ENCODE measurements at places on chromosomes 5 and 9. TPM values are rescaled to one million over a fixed set of nuclear protein-coding genes. Genes with fewer than 3 reads are reported as not detected.

DNA sequence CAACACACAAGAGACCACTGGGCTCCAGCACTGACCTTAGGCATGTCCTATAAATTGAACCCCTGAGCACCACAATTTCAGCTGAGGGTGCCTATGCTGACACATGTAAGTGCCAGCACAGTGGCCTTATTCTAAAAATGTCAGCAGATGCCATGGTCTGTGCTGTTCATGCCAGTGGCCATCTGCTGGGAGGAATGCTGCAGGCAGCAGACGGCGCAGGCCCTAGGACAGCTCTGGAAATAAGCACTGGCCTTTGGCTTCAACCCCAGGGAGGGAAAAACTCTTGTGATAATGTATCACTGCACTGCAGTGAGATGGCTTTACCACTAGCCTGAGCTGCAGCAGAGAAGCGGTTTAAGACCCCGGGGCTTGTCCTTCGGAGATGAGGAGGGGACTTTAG lies 98.5 kb downstream of the SYK start:
- no peak for DNase-seq

GRCh38 chr9:128913048-128913900 lies 7.5 kb upstream of the PHYHD1 start:
- no peak for DNase-seq

GRCh38 chr9:137056739-137057415 lies 3.0 kb upstream of the ENTPD2 start:
- DNase-seq, result no peak

DNA sequence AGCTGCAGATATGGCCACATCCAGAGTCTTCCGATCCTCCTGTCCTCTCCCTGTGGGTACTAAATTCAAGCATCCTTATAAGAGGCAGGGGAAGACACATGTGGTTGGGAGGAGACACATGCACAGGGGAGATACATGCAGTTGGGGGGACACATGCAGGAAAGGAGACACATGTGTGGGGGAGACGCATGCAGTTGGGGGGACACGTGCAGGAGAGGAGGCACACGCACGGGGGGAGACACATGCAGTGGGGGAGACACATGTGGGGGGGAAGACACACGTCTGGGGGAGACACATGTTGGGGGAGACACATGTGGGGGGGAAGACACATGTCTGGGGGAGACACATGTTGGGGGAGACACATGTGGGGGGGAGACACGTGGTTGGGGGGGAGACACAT lies 21.2 kb upstream of the OLFM1 start:
- DNase-seq, result no peak

GRCh38 chr9:107703651-107704050 lies 214.1 kb upstream of the KLF4 start:
- DNase-seq, result no peak

DNA sequence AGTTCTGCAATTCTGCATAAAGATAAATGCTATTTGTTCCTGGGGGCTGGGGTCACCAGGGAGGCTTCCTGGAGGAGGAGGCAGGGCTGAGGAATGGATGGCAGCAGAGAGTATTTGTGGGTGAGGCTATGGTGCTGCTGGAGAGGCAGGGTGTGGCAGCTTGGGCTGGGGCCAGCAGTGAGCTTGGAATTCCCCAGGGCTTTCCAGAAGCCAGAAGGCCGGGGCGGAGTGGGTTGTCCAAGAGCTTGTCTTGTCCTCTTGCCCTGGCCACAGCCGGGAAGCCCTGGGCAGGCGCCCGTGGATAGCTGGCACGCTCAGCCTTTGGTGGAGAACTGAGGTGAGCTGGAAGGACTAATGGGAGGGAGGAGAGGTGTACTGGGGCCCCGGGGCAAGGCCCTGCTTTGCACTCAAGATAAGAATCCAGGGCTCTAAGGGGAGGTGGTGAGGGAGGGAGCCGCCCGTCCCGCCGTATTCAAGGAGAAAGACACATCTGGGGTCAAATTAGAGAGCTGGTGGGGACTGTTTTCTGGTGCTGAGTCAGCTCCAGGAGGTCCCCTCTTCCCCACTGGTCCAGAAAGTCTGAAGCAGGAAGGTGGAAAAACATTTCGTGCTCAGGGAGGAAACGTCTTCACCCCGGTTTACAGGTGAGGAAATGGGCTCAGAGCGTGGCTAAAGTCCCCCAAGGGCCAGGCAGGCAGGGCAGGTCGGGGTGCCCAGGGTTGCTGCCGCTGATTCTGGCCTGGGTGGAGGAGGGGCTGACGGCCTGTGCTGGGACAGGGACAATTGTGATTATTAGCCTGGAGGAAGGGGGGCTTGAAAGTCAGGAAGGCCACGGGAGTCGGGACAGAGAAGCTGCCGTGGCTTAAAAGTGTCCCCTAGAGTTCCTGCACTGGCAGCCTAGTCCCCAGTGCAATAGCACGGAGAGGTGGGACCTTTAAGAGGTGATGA lies 26.9 kb upstream of the CNOT6 start:
- no peak for DNase-seq

DNA sequence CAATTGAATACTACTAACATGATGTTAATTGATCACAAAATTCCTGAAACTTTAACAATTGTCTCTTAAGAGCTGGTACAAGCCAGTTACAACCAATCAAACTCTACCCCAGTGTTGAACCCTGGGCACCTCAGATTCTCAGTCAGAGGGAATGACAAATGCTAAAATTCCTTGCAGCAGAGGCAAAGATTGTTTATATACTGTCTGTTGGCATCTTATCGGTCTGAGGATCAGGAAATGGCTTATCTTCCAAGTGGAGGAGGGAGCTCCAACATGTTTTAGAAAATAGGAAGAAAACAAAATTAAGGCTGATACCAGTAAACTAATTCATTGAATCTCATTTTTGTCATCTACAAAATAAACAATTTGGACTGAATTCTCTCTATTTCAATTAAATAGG lies 527.8 kb upstream of the ZNF608 start:
- DNase-seq, result no peak

DMRTA1 gene
- 0.32 TPM for total RNA-seq

DNA sequence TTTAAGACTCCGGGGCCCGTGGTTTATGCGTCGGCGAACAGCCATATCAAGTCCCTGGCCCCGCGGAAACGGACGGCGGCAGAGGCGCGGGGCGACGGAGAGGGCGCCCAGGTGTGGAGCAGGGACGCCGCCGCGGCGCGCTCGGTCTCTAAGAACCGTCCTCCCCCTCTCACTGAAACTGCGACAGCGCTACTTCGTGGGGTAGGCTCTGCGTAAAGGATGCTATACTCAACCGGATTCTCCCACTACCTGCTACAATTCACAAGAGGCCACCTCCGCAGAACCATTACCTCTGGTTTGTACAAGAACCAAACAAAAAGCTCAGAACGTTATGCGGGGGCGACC lies 404 bp downstream of the MRNIP start:
- no peak for DNase-seq

ADGRD2 gene
- total RNA-seq, result not detected

GRCh38 chr5:149837680-149838269 lies 106.8 kb downstream of the PDE6A start:
- DNase-seq, result no peak

DNA sequence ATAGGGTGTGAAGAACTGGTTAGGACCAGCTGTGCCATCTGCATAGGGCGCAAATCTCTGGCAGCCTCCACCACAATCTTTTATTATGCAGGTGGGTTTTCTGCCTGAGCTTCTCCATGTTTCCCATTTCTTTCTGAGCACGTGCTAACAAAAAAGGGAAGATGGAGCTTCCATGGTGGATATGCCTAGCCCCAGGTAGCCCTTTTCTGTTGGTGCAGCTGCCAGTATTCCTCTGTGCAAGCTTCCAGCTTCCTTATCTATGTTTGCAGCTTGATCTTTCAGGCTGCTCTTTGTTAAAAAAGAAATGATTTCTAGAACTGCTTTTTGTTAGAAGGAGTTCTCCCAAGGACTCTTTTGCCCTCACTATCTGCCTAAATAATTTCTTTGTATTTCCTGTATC lies 95.0 kb upstream of the EPB41L4A start:
- no peak for DNase-seq

DNA sequence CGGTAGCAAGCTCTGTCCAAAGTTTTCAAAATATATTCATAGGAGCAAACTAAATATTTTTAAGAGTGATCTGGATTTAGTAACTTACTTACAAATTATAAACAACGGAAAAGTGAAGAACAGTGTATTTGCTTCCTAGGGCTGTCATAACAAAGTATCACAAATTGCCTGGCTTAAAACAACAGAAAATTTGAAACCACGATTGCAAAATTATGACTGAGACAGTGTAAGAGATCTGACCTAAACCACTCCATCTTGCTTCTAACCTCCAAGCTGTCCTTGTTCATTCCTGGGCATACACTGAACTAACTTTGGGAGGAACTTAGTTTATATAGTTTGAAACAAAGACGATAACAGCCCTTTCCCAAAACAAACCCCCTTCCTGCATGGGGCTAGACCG lies 202.0 kb upstream of the CDH6 start:
- no peak for DNase-seq

OSTF1 gene
- total RNA-seq, result 32.3 TPM

GDNF gene
- total RNA-seq, result 0.98 TPM

GRCh38 chr9:110538647-110539041 lies 40.9 kb downstream of the SVEP1 start:
- DNase-seq, result no peak

- no peak for DNase-seq
These were observed 9.9 kb upstream of the PRR16 start for GRCh38 chr5:120454094-120454798.

- no peak for DNase-seq
These were observed 36.3 kb upstream of the HAND1 start for GRCh38 chr5:154514331-154514730.

DNA sequence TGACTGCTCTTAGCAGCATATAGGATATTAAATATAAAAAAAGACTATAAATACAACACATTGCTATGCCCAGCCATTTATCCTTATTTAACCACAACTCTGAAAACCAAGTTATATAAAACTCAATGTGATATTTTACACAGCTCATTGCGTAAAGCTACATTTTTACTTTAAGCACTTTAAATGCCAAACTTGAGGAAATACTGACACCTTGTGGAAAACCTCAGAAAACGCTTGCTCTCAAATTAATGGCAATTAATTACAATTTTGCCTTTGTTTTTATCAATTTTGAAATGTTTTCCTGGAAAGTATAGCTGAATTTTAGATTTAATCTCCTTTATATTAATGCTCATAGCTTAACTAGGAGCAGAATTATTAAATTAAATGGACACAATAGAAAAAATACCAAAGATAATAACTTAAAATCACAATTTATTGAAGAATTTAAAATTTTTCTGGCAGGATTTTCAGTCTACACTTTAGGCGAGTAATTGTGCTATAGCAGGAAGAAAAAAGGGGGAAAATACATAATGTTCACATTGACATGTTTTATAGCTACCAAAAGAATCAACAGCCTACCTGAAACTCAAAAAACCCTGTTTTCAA lies 25.2 kb upstream of the PLAC8L1 start:
- DNase-seq, result no peak

DNA sequence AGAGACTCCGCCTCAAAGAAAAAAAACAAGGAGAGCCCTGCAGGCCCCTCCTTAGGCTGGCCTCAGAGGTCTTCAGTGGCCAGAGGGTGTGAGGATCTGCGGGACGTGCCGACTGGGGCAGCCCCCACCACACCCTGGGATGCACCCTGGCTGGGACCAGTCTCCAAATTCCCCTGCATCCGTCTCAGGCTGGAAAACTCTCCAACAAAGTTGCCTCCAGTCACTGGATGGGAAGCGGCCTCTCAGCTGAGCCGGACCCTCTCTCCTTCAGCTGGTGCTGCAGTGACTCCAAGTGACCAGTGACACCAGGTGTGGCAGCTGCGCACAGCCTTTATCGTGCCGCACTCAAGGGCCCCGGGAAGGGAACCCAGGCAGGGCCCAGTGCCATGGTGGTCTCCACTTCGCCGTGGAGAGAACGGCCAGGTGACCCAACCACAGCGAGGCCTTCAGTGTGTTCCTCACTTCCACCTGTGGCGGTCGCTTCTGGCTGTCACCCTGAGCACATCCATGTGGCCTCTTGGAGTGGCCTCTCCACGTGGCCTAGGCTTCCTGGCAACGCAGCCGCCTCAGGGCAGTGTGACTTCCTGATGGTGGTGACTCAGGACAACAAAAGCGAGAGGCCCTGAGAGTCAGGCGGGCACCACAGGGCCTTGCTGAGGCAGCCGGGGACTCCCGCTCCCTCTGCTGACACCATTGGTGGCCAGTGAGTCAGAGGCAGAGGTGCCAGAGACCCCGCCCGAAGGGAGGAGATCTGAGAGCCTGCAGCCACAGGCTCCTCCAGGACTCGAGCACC lies 19.3 kb upstream of the CAMSAP1 start:
- peak; percentile 81 for DNase-seq

DNA sequence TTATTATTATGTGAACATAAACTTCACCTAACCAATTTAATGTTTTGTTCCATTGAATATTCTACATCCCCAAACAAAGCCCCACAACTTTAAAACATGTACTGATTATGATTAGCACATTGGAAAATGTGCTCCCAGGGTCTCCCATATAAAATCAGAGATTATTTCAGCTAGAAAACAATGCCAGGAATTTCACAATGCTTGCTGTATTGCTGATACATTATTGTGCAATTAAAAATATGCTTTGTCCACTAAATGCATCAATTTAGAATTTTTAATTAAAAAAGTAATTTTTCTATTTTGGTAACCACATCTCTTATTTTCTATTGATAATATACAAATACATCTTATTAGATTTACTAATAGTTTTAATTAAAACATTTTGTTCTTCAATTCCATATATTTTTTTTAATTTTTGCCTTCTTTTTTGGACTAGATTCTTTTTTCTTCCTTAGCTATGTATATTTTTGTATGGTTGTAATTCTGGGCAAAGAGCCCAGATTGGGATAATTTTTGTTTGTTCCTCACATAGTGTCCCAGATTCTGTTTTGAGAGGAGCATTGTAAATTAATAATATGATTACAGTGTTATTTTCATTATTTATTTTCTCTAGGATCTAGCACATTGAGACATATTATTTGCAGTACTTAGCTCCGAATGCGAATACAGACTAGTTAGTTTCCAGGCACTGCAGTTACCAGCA lies 241.5 kb upstream of the CDH18 start:
- no peak for DNase-seq

GRCh38 chr5:179307931-179308471 lies 37.3 kb downstream of the ADAMTS2 start:
- peak; percentile 69 for DNase-seq

ADAMTS19 gene
- total RNA-seq, result not detected

DNA sequence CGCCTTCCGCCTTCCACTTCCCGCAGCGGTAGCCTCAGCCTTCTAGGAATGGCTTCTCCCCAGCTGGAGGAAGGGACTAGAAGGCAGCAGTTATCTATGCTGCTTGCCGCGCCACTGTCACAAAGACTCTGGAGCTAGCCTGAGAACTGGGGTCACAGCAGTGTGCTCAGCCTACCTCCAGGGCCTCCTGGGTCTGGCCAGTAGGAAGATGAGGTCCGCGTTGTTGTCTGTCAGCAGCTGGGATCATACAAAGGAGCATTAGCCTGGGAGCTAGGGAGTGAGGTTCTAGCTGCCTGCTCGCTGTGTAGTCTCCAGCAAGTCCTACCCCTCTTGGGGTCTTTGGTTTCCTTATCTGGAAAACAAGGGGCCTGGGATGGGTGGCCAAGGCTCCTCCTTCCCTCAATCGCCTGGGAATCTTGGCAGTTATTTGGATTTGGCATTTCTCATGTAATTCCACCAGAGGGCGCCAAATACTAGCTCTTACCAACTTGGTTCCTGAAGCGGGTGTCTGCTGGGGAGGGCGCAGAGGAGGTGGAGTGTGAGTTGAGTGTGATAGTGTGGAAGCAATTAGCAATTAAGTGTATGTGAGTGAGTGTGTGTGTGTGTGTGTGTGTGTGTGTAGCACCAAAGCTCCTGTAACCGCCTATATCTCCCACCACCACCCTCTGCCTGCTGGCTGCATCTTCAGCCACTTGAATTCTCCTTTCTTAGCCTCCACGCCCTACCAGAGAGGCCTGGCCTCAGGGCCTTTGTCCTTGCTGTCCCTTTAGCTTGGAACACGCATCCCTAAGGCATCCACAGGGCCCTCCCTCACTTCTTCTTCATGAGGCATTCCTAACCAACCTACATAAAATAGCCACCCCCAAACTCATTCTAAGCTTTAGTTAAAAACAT lies 97.1 kb downstream of the ENTREP1 start:
- no peak for DNase-seq
